ENCODE measurements at places on chromosomes 1 and 21. TPM values are rescaled to one million over a fixed set of nuclear protein-coding genes. Genes with fewer than 3 reads are reported as not detected.

The SPATA17 gene
- total RNA-seq = not detected

The FAM76A gene
- total RNA-seq = 14.7 TPM

The PLPPR5 gene
- total RNA-seq = 0.13 TPM

The AQP10 gene
- total RNA-seq = not detected

The HMGCS2 gene
- 23.9 TPM for total RNA-seq

The GCSAML gene
- 0.32 TPM for total RNA-seq

The NOS1AP gene
- total RNA-seq = 3.5 TPM

The LPAR3 gene
- 13.4 TPM for total RNA-seq

The ADORA1 gene
- total RNA-seq = 7.7 TPM

The NBPF6 gene
- total RNA-seq = not detected

The FCRL1 gene
- total RNA-seq = not detected

The GSTM1 gene
- 26.1 TPM for total RNA-seq

The CTPS1 gene
- 23.3 TPM for total RNA-seq

Measured in lower leg skin (tissue), 4 donors.